Forelimb muscle (tissue), 1 donor: ENCODE measurements at places on chromosomes 5 and 9.

- no peak for DNase-seq
These were observed 174.0 kb upstream of the WWC1 start for GRCh38 chr5:168117469-168117868.

DNA sequence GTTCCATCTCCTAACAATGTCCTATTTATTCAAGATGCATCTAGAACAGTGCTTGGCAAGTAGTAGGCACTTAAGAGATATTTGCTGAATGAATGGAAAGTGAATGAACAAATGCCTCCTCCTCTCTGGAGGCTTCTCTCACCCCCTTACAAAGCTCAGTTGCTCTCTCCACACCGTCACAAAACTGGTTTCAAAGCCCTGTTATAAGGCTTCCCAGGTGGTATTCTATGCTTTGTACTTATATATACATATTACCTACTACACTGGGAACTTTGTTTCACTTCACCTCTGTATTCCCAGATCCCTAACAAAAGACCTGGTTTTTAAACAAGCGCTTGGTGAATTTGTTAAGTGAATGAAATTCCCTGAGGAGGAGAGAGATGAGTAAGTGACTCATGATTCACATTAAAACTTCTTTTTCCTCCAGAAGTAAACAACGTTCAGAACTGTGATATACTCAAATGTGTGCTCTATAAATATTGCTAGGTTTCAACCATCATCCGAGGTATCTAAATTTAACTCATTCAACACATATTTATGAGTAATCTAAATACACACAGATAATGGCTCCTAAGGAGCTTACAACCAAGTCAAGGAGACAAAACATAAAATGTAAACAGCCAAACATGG lies 36.0 kb downstream of the DENND1A start:
- DNase-seq: no peak

DNA sequence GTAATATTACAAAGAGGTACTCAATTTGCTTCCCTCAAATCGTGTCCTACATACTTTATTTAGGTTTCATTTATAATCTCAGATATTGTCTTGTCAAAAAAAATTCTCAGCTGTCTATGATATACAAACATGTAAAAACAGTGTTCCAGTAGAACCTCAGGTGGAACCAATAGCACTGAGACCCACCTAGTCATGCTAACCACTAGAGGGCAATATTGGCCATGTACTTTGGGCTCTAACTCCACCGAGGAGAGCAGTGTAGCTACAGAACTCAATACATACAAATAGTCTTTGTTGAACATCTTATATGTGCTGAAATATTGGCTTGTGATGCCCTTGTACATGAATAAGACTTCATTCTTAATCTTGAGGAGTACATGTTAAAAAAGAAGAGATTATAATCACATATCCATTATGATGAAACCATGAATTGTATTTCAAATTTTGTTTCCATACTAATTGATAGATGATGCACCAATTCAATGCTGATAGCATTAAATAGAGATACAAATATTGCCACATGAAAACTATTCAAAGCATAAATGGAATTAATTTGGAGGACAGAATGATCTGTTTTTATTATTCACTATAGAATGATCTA lies 71.2 kb upstream of the CNTLN start:
- DNase-seq: peak; percentile 4

DNA sequence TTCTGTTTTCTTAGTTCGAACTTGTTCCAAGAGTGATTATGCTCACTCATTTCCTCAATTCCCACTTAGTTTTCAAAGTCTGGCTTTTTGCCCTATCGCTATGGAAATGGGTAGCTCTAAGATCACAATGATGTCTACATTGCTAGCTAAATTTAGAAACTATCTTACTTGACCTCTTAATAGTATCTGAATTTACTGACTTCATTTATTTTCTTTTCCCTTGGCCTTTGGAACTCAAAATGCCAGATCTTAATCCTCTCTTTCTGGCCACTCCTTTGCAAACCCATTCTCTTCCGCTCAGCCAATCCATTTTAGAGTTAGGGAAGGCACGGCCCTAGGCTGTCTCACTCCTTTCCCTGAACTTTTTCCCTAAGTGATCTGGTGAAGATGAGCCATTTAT lies 137.0 kb downstream of the FER start:
- peak; percentile 48 for DNase-seq

DNA sequence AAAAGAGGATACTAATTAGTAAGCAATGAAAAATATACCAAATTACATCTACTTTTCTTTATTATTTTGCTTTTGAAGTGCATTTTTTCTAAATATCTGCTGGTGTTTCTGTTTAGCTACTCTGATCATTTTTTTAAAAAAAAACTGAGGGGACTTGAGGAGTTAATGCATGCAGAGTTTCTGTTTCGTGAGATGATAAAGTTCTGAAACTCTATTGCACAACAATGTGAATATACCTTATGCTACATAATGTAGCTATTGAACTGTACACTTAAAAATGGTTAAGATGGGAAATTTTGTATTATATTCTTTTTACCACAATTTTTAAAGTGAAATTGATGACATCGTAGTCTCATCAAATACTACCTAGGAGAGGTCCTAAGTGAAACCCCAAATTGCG lies 288.3 kb upstream of the NR4A3 start:
- no peak for DNase-seq

DNA sequence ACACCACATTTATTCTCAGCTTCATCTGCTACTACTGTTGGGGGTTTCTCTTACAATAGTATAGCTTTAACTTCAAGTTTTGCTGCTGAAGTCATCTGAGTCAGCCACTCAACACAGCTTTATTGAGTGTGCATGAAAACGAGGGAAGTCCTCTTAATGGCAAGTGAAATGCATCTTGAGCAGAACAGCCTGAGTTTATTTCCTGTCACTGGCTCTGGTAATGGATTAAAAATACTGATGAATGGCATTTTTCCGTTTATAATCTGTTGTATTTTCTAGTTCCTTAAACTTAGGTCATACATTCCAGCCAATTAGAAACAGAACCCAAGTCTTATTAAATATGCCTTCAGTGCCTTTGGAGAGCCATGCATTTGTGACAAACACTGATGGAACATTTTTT lies 238.6 kb downstream of the SLF1 start:
- DNase-seq: no peak

GRCh38 chr5:71475788-71476384 lies 20.4 kb downstream of the BDP1 start:
- no peak for DNase-seq

DNA sequence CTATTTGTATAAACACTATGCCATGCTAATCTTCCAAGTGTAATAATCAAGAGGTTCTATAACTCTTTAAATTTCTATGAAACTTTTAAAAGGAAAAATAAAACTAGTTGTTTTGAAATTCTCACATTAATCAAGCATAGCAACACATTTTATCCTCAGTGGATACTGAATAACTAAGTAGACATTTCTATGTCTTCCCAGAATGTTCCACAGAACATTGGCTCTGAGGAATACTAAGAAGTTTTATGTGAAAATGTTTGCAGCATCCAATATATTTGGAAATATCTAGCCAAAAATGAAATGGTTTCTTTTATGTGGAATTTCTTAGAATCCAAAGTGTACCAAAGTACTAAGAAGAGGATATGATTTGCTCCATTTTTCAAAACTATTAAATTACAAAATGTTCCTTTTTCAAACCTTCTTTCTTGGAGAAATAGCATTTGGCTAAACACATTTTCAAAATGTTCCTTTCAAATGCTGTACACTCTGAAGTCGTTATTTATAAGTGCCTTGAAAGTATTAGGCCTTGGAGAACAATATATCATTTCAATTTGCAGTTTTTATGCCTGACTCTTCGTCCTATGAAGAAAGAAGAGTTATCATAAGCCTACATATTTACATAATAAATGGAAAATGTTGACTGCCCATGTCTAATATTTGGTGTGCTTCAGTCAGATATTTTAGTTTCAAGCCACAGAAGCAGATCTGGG lies 175.6 kb upstream of the COX7C start:
- DNase-seq: peak; percentile 19

- DNase-seq: no peak
These were observed 57.8 kb upstream of the FBXL7 start for GRCh38 chr5:15442193-15442570.

- no peak for DNase-seq
These were observed 78.9 kb downstream of the ALDH7A1 start for GRCh38 chr5:126516133-126516532.

GRCh38 chr9:96140296-96141127 lies 161.5 kb downstream of the HSD17B3 start:
- DNase-seq: no peak

GRCh38 chr9:127116957-127117356 lies 5.5 kb downstream of the ANGPTL2 start:
- no peak for DNase-seq

GRCh38 chr9:137295238-137295811 lies 6.7 kb downstream of the NRARP start:
- DNase-seq: no peak

- no peak for DNase-seq
These were observed 36.0 kb upstream of the PITX1 start for GRCh38 chr5:135069895-135070657.

DNA sequence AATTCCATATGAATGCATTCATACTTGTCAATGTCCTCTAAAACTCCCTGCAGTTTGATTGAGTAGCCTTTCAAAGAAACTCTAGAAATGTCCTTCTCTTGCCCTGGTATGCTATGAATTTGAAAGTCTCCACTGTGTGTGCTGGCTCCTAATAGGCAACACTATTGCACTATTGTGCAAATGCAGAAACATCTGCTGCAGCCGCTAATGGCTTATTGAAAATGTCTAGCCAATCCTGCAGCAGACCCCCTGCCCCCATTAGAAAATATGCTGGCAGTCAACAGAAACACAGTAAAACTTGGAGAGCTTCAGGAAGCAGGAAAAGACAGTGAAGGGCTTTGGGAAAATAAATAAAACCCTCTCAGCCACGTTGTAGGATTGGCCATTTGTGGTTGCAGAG lies 87.3 kb upstream of the GRAMD2B start:
- no peak for DNase-seq

DNA sequence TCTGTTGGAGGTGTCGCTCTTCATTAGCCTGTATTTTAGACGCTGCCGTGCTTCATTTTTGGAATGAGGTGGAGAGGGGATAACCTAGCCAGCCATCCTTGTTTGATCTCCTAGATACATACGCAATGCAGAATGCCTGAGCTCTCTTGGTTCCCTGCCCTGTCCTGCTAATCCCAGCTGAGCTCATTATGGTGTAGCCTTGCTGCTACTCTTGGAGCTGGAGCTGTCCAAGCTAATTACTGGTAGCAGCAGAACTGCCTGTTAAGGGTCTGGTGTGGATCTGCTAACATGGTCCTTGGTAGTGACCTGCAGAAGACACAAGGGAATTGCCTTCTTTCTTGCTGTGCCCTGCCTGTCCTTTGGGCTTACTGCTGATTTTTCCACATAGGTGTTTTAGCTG lies 207.9 kb downstream of the CNTLN start:
- DNase-seq: no peak

DNA sequence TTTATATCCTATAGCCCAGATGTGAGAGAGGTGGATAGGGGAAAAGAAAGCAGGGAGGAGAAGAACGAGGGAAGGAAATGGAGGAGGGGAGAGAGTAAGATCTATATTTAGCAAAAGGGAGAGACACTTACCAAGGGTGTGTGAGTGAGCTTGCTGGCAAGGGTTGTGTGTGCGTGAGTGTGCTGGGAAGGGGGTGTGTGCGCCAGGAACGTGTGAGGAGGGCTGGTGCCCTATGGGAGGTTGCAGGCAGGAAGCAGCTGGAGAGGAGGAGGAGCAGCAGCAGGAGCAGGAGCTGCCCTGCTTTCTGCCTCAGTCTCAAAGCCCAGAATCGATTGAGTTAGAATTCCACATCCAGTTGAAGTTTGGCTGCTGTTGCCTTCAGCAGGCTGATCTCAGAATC lies 148.3 kb upstream of the RUSC2 start:
- peak; percentile 11 for DNase-seq

DNA sequence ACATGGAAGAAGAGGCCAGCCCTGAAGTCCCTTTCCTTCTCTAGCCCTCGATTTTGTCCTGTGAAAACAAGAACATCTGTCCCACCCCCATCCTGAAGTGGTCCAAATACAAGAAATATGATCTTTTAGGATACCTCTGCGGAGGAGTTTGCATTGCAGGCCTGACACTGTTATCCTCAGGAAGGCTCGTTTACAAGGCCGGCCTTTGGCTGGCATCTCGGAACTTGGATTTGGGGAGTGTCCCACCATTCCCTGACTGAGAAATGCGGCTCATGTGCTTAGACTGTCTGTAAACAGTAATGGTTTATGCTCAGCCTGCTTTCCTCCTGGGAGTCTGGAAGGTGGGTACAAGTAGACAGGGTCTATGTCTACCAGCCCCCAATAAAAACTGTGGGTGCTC lies 26.4 kb downstream of the WHRN start:
- DNase-seq: no peak

DNA sequence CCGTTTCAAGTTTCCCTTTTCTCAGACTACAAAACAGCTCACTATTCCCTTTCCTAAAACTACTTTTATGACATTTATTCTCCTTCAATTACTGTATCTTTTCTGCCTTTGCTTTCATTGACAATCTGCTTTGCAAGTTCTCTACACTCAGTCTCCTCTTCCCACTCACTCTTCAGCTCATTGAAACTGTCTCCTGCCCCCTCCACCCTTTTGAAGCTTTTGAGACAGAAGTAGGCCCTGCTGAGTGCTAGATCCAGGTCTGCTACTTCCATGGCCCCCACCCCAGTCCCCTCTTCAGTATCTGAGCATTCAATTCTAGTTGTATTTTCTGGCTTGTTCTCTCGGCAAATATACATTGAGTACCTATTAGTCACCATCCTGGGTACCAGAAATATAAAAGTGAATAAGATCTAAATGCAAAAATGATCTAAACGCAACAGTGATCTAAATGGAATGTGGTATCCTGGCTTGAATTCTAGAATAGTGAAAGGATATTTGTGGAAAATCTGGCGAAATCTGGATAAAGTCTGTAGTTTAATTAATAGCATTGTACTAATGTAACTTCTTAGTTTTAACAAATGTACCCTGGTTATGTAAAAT lies 58.4 kb downstream of the OR2K2 start:
- no peak for DNase-seq

DNA sequence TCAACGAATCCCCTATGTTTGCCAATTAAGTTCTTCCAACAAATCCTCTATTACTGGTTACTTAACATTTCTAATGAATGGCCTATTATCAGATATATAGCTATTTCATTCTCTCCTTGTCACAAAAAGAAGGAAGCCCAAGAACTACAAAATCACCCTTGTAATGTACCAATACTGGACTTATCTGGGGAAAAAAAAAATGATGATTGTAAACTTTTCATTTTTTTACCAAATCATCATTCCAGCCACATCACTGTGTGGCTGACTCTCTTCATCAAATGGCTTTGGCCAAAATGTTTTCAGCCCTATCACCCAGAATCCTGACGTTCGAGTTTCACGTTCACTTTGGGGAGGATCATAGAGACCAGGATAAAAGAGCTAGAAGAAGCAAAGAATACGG lies 216.7 kb downstream of the ACTL7B start:
- DNase-seq: no peak

- DNase-seq: no peak
These were observed 122.8 kb upstream of the SLIT3 start for GRCh38 chr5:169423580-169424278.

DNA sequence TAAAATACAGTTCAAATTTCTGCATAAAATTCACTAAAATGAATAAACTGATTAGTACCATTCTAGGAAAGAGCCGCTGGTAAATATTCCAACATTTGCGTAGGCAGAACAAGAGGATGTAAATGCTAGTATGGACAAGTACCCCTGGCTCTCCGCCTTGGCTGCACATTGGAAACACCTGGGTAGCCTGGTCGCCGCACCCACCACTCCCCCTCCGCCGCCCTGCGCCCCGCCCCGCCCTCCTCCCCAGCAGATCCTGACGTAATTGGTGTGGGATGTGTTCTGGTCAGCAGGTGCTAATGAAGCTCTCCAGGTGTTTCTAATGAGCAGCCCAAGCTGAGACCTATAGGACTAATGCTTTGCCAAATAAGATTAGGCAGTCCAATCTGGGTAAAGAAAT lies 225.7 kb downstream of the FRMD3 start:
- no peak for DNase-seq

GRCh38 chr5:77629509-77630113 lies 8.9 kb downstream of the OTP start:
- DNase-seq: no peak
